ENCODE measurements at places on chromosomes 7 and 10.

GRCh38 chr10:33015761-33016547 lies 57.9 kb upstream of the ITGB1 start:
- no peak for DNase-seq

DNA sequence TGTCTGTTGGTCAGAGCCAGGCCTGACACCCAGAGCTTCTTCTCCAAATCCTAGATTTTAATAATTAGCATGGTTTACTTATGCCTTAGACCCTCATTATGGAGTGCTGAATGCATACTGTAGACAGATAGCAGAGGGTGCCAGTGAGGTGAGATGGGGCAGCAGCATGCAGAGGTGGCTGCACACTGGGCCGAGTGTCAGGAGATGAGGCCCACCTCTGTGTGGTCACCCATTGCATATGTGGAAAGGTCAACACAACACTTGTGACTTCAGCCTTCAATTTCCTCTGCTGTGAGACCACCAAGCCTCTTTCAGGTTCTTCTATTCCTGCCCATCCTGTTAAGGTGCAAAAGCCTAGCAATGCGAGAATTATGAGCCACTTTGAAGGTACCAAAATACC lies 39.7 kb upstream of the NMT2 start:
- no peak for DNase-seq

DNA sequence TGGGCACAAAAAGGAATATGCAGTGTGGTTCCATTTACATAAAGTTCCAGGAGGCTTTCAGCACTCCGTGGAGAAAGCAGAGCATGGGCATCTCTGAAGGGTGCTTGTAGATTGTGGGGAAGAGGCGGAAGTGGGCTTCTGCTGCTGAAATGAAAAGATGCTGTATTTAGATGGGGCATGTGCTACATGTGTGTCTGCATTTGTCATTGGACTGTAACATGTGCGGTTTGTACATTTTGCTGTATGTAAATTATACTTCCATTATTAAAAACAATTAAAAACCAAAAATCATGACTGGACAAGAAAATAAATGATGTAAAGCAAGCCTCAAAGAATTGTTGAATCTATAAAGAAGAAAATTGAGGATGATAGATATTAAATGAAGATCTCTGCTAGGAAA lies 334.0 kb downstream of the WDR37 start:
- DNase-seq: no peak

GRCh38 chr10:38045129-38045528 lies 34.7 kb downstream of the ZNF33A start:
- no peak for DNase-seq
